ENCODE measurements at places on chromosomes 7 and 10.

- no peak for DNase-seq
Measured at GRCh38 chr7:50832744-50833143, 50.0 kb upstream of the GRB10 start.

GRCh38 chr7:52786174-52786573, 249.3 kb upstream of the POM121L12 start:
- no peak for DNase-seq

DNA sequence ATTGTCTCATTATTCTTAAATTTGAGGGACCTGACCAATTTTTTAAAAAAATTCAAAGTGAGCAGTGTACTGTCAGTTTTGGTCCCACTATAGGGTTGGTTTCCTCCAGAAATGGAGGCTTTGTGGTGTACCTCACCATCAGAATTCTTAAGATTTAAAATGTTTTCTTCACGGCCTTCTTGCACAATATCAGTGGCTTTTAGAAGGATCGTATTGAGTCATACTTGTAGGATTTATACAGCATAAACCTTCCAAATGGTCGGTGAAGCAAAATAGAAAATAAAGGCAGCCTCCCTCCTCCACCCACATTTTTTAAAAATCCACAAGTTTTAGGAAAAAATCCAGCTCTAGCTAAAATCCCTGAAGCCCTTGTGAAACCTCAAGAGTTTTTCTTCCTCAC, 126.4 kb downstream of the RNLS start:
- no peak for DNase-seq

- no peak for DNase-seq
Measured at GRCh38 chr7:158249692-158250091, 337.9 kb downstream of the PTPRN2 start.

- DNase-seq = no peak
Measured at GRCh38 chr10:99540306-99540656, 7.5 kb downstream of the NKX2-3 start.

DNA sequence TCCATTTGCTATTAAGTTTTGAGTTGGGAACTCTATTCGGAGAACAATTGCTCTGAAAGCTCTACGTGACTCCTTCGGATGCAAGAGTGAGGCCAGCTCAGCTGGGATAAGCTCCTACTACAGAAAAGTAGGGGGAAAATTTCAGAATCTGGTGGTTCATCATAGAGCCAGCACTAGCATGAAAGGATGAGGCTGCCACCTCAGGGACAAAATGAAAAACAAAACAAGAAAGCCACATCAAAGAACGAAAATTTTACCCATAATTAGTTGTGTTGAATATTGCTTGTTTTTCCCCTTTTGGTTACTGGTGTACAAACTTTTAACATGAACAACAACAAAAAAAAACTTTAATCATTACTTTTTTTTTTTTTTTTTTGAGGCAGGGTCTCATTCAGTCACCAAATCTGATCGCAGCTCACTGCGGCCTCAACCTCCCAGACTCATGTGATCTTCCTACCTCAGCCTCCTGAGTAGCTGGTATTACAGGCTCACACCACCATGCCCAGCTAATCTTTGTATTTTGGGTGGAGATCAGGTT, 39.7 kb upstream of the NFE2L3 start:
- no peak for DNase-seq

Data from activated naive CD4-positive, alpha-beta T cell (primary cell).